Neural progenitor cell (in vitro differentiated cells): ENCODE measurements at places on chromosomes 3 and 15. TPM values are rescaled to one million over a fixed set of nuclear protein-coding genes. Genes with fewer than 3 reads are reported as not detected.

DNA sequence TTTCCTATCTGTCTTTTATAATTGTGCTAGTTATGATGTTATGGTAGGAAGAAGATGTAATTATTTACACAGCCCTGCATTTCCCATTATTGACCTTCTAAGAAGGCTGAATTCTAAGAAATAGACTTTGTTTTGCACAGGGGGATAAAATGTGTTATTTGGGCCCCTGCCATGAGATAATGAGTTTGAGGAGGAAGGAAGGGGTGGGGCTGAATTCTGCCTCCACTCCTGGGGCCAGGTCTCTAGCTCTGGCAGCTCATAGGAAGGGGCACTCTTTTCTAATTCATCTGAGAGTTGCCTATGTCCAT lies 69.2 kb upstream of the GOLGA8B start:
- no peaks in the 10 kb centered on the region for H3K4me1 ChIP-seq
- H3K4me3 ChIP-seq: no peak overlapping the region
- no peak for DNase-seq
- no peak overlapping the region for H3K27ac ChIP-seq
- no peaks in the 10 kb centered on the region for H3K27me3 ChIP-seq

GRCh38 chr3:52121813-52122212 lies 32.4 kb downstream of the POC1A start:
- H3K27me3 ChIP-seq: no peaks in the 10 kb centered on the region
- no peaks in the 10 kb centered on the region for H3K4me1 ChIP-seq
- H3K27ac ChIP-seq: no peak overlapping the region

GRCh38 chr3:82274897-82275296 lies 513.5 kb upstream of the GBE1 start:
- H3K27me3 ChIP-seq: no peaks in the 10 kb centered on the region
- no peaks in the 10 kb centered on the region for H3K4me1 ChIP-seq
- no peaks in the 10 kb centered on the region for H3K36me3 ChIP-seq
- no peak for DNase-seq
- no peak overlapping the region for H3K27ac ChIP-seq
- H3K4me3 ChIP-seq: no peak overlapping the region

GRCh38 chr15:70470556-70471191 lies 292.7 kb downstream of the UACA start:
- DNase-seq: no peak
- no peaks in the 10 kb centered on the region for H3K36me3 ChIP-seq
- H3K4me1 ChIP-seq: peaks cover 11% of the 10 kb centered on the region
- no peak overlapping the region for H3K4me3 ChIP-seq
- H3K27ac ChIP-seq: no peak overlapping the region

The COL6A6 gene
- total RNA-seq: 0.13 and 0.22 TPM in 2 replicates
